ENCODE measurements at places on chromosomes 7 and 10.

DNA sequence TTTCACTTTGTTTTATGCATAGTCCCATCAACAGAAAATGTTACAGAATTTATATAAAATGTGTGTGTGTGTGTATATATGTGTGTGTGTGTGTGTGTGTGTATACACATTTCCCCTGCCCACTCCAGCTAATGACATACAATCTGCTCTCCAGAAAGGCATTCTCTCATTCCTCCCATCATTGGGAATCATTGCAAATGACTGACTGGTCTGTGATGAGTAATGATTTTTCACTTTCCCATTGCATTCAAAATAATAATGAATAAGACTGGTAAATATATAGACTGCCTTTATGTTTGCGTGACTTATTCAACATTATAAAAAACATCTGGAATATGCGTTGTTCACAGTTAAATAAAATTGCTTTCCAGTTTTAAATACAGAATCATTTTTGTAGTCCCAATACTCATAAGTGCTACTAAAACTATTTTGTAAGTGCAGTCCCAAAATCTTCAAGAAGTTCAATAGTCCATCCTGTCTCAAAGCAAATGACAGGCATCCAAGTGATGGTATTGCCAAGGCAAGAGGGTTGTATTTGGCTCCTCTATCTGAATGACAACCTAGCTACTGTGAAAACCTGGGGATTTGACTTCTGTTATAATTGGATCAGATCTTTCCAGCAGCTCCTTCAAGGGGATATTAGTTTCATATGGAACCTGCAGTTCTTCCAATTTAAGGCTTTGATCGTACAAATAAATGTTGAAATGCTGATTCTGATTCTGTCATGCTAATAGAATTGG, 150.9 kb downstream of the POLR1F start:
- no peak for DNase-seq

DNA sequence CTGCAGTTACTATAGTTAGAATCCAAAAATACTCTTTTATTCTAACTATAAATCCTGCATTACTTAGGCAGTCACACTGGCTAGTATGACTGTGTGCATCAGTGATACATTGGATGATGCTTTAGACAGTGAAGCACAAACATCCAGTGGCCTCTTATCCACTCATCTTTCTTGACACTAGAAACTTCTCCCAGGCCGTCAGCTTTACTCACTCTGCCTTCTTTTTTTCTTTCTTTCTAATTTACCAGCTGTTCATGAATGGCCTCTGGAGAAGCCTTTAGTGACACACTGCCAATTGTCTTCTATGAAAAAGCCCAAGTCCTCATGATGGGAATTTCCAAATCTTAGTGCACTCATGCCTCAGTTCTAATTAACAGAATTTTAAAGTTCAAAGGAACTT, 26.2 kb upstream of the C10orf90 start:
- no peak for DNase-seq

- no peak for DNase-seq
Observed at GRCh38 chr7:36129048-36129534, 24.0 kb upstream of the EEPD1 start.

DNA sequence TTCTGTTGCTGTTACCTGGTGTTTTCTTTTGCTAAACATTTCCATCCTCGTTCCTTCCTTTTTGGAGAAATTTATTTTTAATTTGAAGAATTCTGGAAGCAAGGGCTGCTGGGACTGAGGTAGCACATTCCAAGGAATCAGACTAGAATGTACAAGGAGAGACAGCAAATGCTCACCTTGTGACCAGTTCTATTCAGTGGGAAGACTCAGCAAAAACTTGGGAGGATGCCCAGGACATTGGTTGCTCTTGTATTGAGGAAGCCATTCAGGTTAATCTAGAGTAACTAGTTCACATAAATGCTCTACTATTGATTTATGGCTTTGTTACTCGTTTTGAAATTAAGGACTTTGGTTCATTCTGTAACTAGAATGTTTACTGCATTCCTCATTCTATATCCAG, 11.3 kb downstream of the PLCE1 start:
- DNase-seq, result no peak

DNA sequence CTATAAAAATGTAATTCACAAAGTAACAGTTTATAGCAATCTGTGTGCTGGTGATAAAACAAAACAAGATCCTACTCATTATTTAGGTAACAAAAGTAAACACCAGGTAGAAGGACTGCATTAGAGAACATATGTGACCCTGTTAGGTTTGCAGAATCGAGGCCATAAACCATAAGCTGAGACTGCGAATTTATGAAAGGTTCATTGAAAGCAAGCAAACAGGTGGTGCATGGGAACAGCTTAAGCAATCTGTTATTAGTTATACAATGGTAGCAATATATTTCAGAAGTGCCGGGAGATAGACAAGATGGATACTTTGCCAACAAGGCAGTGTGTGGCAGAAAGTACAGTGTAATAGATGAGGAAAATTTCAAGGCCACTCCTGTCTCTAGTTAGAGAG, 23.5 kb upstream of the FAM133B start:
- no peak for DNase-seq

GRCh38 chr7:134811765-134812164, 32.3 kb downstream of the CALD1 start:
- DNase-seq, result no peak
